ENCODE measurements at places on chromosomes 11 and 22.

DNA sequence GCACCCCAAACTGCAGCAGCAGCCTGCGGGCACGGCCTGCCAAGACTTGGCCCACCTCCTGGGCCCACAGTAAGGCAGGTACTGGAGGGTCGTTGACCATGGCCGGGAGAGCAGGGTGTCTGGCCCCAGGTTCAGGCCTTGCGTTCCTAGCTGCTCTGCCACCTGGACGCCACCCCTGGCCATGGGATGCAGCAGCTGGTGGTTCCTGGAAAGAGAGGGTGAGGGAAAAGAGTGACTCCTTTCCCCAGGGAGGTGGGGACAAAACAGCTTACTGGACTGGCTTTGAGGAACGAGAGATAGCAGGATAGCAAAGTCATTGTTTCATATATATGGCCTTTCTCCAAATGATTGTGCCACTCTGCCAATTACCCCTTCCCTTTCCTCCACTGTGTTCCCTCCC is 1.8 kb downstream of the BSCL2 start:
- no peak for DNase-seq

- DNase-seq: no peak
These were observed 122.5 kb downstream of the WNT11 start for GRCh38 chr11:76083563-76084451.

GRCh38 chr11:19917069-19917468 is 204.4 kb downstream of the NAV2 start:
- DNase-seq: no peak

DNA sequence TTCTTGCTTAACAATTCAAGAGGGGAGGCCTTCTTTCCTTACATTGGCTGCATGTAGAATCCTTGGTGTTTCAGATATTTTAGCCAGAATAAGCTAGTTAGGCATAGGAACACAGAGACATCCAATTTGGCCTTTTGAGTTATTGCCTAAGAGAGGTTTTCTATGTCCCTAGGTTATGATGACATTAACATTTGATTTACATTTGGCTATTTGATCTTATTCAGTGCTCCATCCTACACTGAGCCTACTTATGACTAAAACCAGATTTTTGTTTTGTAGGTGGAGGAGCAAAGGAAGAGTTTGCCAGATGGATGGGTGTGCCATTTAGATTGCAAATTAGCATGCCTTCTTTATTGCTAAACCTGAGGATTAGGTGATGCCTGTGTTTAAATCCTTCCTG is 11.1 kb upstream of the SLC37A2 start:
- no peak for DNase-seq

DNA sequence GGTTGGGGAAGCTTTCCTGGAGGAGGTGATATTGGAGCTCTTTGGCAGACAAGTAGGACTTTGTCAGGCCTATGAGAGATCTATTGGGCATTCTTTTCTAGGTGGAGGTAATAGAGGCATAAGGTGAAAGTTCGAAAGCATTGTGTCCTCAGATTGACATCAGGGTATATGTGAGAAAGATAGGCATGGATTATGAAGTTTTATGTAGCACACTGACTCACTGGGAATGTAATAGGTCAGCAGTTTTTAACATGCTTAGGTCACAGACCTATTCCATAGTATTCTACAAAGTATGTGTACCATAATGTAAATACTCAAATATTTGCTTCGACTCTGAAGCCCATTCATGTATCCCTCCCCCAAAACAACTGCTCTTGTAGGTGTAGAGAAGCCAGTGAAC is 11.8 kb downstream of the HIKESHI start:
- no peak for DNase-seq

Data from activated CD8-positive, alpha-beta memory T cell treated with anti-CD3 and anti-CD28 coated beads, Interleukin-2, amount 10 ng/mL, durations not matched to agents 7 days and 5 days (primary cell).